ENCODE measurements at places on chromosomes 5 and 9.

GRCh38 chr9:14043483-14043882 lies 270.5 kb downstream of the NFIB start:
- DNase-seq = no peak

- DNase-seq = no peak
Measured at GRCh38 chr9:34866614-34867013, 91.5 kb upstream of the PHF24 start.

GRCh38 chr5:11323761-11324160 lies 562.7 kb upstream of the DAP start:
- no peak for DNase-seq

DNA sequence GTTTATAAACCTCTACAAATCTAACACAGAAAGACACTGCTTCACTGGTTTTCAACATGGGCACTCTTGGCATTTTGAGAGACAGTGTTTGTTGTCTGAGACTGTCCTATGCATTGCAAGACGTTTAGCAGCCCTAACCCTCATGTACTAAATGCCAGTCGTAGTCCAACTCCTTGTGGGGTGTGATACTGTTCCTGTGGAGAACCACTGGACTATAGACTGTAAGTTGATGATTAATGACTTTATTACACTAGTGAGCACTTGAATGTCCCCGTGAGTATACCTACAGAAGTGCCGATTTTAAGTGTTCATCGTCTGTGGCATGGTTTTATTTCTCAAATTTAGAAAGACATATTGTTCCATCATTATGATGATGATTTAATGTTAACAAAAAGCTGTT lies 46.2 kb downstream of the RECK start:
- no peak for DNase-seq

DNA sequence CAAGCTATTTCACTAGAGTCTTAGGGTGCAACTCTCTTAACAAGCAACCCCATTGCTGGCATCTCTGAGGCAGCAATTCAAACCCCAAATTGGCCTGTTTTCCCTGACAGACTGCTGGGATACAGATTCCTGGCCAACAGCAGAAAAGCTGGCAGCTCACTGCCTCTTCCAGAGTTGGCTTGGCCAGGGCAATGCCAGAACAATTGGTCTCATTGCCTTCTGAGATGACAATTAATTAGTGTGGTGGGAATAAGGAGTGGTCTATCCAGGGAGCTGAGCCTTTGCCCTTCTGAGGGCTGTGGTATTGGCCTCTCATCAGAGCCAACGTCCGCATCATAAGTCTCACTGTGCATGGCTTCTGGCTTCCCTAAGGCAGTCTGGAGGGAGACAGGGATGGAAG lies 183.2 kb downstream of the GNAQ start:
- no peak for DNase-seq

DNA sequence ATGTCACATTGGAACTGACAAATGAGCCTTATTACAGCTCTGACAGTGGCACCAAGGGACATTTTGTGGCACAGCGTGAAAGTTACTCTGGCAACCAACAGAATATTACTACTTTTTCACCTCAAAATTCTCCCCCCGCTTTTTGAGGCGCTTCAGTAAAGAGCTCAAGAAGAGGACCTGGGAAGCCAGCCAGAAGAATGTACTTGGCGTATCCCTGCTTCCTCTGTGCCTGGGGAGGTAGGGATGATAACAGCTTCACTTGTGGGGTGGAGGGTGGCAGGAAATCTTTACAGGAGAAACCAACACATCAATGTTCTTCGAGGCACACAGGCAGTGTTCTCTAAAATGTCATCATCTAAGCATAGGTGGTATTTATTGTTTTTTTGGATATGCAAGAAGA lies 624.1 kb downstream of the NR2F1-AS1 start:
- DNase-seq = no peak

GRCh38 chr9:2469681-2470221 lies 151.8 kb upstream of the VLDLR start:
- DNase-seq = peak; percentile 28

GRCh38 chr9:136310273-136311030 lies 6.6 kb upstream of the CCDC187 start:
- DNase-seq = peak; percentile 84

GRCh38 chr9:125743682-125744428 lies 3.3 kb upstream of the PBX3 start:
- no peak for DNase-seq

GRCh38 chr5:132456296-132456986 lies 34.1 kb downstream of the IRF1 start:
- DNase-seq = peak; percentile 95

- DNase-seq = no peak
Measured at GRCh38 chr9:74556685-74557084, 59.5 kb downstream of the RORB start.

GRCh38 chr5:139848508-139849100 lies 53.0 kb downstream of the PSD2 start:
- DNase-seq = peak; percentile 54

GRCh38 chr5:53164478-53165165 lies 55.1 kb upstream of the MOCS2 start:
- no peak for DNase-seq

DNA sequence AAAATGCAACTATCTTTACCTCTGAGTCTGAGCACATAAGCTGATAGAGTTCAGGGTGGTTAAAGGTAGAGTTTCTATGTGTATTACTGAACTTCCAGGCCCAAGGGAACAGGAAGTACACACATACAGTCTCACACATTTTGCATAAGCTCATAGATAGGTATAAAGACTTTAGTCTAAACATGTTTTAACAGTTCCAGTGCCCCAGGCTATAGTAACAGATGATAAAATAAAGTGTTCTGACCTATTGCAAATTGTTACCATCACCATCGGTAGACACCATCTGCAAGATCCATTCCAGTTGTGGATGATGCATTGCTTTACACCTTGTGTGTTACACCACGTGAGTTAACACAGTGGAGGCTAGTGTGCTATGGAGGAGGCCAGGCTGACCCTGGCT lies 95.8 kb downstream of the TMEM174 start:
- no peak for DNase-seq

All from common myeloid progenitor, CD34-positive (primary cell).